ENCODE measurements at places on chromosomes 6 and 20.

GRCh38 chr20:46034039-46034438, 5.0 kb downstream of the SLC12A5 start:
- DNase-seq: no peak

DNA sequence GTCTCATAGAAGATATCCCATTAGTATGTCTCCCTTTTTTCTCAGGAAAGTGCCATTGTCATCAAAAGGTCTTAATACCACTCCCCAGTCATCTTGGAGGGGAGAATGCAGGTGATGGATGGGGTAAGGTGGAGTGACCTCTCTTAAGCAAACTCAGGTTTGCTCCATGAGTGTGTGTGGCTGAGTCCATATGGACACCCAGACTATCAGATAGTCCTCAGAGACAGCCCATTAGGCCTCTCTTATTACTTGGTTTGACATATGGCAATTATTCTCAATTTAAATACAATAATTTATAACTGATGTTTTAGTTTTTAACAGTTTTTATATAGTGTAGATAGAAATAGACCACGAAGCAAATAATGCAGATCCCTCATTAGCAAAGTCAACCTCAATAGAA, 23.2 kb downstream of the LAMA4 start:
- no peak for DNase-seq

GRCh38 chr6:41635365-41635764, 2.9 kb upstream of the MDFI start:
- no peak for DNase-seq

DNA sequence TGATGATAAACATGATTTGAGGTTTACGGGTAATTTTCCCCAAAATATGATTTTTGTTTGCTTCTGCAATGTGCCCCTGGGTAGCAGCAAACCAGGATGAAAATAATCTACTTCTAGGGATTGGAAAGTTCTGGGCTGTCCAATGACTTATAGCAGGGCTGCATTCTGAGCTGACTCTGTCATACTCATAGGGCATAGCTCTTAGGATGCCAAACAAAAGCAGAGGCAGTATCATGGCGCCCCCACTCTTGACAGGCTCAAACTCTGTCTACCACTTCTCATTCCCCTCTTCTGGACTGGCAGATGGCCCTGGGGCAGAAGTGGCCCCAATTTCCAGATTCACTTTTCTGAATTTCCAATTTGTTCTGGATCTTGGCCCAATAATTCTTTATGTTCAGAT, 10.3 kb downstream of the SERPINB1 start:
- DNase-seq: peak; percentile 22

- DNase-seq: no peak
Observed at GRCh38 chr20:52565614-52566013, 374.0 kb upstream of the ZFP64 start.

GRCh38 chr20:8673116-8673515, 395.8 kb upstream of the PLCB4 start:
- no peak for DNase-seq

GRCh38 chr20:19934792-19935491, 82.2 kb upstream of the NAA20 start:
- peak; percentile 9 for DNase-seq

DNA sequence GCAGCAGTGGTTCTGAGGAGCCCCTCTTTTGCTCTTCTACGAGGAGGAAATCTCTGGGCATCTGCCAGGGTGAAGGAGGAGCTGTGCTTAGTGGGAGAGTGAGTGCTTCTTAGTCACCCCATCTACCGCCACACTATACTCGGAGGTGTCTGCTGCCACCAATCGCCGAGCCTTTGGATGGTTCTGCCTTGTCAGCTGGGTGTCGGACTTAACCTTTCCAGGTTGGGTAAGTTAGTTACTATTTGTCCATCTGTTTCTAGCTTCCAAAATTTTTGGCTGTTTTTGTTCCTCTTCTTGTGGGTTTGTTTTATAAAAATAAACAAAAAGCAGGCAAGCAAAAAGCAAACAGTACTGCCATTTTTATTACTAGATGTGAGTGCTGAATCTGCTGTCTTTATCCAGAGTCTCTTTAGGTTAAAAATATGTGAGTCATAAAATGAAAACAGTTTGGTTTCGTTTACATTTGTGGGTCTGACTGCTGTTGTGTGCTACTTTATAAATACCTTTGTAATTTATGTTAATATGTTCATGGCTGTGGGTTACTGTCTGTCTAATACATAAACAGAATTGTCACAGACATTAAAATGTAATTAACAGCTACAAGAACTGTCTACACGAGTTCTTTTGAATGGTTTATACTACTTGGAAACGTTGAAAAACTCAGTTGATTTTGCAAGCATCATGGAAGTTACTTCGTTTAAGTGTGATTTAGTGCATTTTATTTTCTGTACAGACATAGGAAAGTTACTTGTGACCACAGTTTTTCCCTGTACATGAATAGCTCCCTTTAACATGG, 89.2 kb downstream of the ARID1B start:
- no peak for DNase-seq

GRCh38 chr6:25137480-25137879, 141.7 kb upstream of the CARMIL1 start:
- no peak for DNase-seq

GRCh38 chr6:131825946-131826345, 18.1 kb downstream of the ENPP1 start:
- no peak for DNase-seq

- DNase-seq: no peak
Observed at GRCh38 chr6:166507809-166508564, 78.5 kb downstream of the RAMACL start.

DNA sequence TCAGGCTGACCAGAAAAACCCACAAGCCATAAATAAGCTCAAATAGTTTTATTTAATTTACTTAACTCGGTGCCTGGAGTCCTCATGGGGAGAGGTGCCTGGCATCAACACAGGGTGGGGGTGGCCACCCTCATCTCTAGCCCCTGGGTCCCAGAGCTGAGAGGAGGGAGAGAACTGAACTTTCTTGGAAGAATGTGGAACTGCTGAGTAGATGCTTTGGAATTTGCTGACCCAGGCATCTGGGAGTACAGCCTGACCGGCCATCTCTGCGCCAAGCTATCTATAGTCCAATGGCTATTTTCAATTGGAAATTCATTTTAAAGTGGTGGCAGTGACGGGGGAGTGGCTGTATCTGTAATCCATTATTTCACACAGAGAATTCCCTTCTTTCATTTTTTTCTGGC, 104.8 kb downstream of the CDH26 start:
- DNase-seq: no peak

GRCh38 chr6:158638324-158638854, 6.2 kb downstream of the DYNLT1 start:
- DNase-seq: no peak

- no peak for DNase-seq
Observed at GRCh38 chr20:11235058-11235457, 561.3 kb upstream of the JAG1 start.

GRCh38 chr20:62235001-62235776, 3.1 kb upstream of the OSBPL2 start:
- no peak for DNase-seq

DNA sequence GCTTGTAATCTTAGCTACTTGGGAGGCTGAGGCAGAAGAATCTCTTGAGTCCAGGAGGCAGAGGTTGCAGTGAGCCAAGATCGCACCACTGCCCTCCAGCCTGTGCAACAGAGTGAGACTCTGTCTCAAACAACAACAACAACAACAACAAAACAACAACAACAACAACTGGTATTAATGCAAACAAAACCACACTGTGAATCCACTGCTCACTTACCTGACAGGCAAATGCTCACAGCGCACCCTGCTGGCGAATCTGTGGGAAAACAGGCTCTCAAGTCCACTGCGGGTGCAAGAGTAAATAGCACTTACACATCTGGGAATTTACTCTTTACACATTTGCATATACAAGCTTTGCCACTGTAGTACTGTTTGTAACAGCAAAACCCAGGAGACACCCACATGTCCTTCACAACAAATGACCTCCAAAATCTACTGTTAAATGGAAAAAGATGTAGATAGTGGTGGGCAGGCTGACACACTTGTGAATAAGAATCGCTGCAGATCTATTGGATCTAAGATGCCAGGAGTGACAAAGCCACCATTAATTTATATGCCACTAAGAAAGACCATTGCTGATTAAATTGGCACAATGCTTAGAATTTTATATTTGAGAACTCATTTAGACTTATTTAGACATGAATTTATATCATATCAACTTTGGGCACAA, 29.3 kb downstream of the NSFL1C start:
- DNase-seq: peak; percentile 70

DNA sequence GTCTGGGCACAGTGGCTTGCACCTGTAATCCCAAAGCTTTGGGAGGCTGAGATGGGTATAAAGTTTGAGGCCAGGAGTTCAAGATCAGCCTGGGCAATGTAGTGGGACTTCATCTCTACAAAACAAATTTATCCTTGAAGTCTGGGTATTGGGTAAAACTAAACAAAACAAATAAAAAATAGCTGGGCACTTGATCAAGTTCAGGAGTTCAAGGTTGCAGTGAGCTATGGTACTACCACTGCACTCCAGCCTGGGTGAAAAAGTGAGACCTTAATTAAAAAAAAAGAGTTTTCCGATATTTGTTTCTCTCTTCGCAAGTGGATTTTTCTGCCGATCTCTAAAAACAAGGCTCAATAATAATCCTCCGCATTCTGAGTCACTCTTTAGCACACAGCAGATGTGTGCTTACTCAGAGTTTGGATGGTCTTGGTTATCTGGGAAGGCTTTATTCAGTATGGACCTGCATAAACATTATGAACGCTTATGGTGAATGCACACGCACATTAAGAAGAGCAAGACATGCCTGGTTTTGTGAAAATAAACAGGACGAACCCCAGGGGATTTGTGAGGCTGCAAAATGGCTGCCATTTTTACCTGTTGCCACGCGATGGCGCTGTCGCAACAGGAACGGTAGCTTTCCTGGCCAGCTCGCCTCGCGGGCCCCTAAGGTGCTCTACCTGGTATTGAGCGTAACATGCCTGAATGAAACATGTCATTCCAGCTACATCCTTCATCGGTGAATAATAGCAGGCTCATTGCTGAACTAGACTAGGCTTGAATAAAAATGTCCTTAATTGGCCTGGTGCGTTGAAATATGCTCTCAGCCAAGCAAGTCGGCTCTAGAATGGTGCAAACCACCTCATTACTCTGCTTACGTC, 6.0 kb downstream of the OPN5 start:
- peak; percentile 19 for DNase-seq

- DNase-seq: no peak
Observed at GRCh38 chr6:82084324-82084920, 163.1 kb downstream of the IBTK start.

GRCh38 chr6:90739339-90739738, 152.5 kb upstream of the MAP3K7 start:
- no peak for DNase-seq

GRCh38 chr6:152002306-152002705, 194.8 kb downstream of the ESR1 start:
- DNase-seq: peak; percentile 39

- DNase-seq: no peak
Observed at GRCh38 chr6:135853227-135853626, 1.7 kb downstream of the PDE7B start.

GRCh38 chr6:119224095-119224701, 125.4 kb downstream of the MAN1A1 start:
- no peak for DNase-seq

DNA sequence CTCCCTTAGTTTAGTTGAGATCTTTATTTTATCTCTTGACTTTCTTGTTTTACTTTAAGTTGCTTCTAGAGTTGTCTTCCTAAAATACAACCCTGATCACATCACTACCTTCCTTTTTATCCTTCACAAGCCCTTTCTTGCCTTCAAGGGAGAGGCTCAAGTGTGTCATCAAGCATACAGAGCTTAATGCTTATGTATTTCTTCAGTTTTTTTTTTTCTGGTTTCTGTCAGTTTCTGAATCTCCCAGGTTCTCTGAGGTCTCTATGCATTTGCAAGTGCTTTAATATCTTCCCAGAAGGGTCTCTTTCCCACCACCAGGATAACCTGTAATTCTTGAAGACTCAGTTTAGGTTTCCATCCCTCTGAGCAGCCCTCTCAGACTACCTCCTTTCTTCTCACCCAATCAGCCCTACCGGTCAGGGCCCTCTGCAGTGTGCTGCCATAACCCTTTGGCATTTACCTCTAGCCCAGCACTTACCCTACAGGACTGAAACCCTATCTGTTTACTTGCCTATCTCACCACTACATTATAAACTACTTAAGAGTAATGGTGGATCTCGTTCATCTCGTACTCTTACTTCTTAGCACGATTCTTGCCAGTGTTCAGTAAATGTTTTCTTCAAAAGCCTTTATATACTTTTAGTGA, 36.9 kb downstream of the EYA4 start:
- DNase-seq: no peak

DNA sequence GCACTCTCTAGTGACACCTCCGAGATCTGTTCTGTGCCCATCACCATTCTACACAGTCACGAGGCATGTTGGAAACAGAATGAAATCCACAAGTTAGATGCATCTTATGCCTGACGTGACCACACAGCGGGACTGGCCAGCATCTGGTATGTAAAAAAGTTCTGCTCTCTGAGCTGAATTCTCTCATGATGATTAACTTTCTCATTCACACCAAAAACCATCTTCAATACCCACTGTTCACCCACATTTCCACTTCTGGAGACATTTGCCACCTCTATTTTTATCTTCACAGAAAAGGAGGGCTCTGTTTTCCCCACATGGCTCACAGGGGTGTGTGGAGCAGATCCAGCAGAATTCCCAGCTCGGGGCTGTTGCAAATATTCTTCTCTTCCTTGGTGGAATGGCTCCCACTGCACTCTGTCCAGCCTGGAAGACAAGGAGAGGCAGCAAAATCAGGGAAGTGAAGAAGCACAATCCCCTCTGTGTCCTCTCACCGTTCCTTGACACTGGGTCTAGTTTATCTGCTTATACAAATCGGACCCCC, 303.4 kb downstream of the TAF4 start:
- no peak for DNase-seq

DNA sequence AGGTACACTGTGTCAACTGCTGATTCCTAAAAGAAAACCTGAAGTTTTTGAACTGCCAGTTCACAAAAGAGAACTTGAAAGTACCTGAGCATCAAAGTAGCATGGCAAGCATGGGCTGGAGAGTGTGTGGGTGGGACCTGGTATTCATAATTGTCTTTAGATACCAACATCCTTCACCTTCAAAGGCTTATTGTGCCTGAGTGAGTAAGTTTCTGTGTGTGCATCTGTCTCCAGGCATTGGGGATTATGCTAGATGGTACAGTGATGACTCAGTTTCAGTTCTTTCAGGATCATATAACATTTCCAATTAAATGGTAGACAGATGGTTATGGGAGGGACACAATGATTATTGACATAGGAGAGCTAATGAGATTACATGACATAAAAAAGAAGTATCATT, 238.5 kb downstream of the ZFAND3 start:
- peak; percentile 95 for DNase-seq
